NCI-H2029 treated with DMSO at 0.1 percent for 48 hours (cell line): ENCODE measurements at places on chromosomes 3 and 15.
A peak's percentile ranks its signal among the peaks of the same experiment; 100 is the strongest.

- no peak for DNase-seq
These were observed 691.5 kb upstream of the CCDC54 start for GRCh38 chr3:106685745-106686144.

DNA sequence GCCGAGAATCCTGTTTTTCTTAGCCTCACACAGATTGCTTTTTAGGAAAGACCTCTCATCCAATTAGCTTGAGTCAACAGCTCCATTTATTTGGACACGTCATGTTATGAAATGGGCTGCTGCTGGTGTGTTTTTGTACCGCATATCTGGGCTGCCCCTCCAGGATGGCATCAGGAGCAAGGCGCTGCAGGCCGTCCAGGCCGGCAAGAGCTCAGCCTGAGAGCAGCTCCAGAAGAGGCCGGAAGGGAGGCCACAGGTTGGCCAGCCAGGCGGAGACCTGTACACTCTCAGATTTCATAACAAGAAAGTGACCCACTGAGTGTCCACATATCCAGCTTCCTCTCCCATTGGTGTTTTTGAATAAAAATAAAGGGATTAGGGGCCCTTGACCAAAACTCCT lies 28.3 kb downstream of the FOXL2NB start:
- no peak for DNase-seq

- no peak for DNase-seq
These were observed 415.8 kb upstream of the GOLIM4 start for GRCh38 chr3:168511428-168512014.

- no peak for DNase-seq
These were observed 30.4 kb upstream of the TM4SF1 start for GRCh38 chr3:149407898-149408297.

DNA sequence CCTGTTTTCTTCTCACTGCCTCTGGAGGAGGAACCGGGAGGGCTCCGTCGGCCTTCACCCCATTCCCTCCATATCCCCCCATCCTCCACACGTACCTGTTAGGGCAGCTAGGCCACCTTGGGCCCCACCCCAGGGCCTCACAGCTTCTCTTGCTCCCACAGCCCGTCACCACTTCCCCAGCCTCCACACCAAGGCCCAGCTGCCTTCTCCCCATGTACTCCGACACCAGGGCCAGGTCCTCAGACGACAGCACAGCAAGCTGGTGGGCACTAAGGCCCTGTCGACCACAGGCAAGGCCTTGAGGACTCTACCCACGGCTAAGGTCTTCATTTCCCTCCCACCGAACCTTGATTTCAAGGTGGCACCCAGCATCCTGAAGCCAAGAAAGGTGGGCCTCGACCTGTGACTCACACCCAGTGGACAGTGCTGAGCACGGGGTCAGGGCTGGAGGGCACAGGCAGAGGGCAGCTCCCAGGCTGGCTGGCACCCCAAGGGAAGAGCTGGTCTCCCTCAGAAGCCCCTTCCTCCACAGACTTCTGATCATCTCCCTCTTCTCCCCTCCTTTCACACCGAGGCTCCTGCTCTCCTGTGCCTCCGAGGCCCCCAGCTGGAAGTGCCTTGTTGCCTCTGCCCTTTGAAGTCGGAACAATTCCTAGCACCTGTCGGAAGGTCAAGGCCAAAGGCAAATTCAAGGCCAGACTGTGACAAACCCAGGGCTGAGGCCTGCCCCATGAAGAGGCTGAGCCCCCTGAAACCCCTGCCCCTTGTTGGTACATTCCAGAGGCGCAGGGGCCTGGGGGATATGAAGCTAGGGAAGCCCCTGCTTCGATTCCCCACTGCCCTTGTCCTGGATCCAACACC lies 9.1 kb downstream of the RPUSD3 start:
- no peak for DNase-seq

GRCh38 chr3:55571913-55572312 lies 84.8 kb upstream of the WNT5A start:
- DNase-seq = peak; percentile 62

GRCh38 chr15:97998307-97999071 lies 38.0 kb downstream of the ARRDC4 start:
- DNase-seq = no peak

- no peak for DNase-seq
These were observed 18.6 kb downstream of the THSD4 start for GRCh38 chr15:71133747-71134472.

- DNase-seq = no peak
These were observed 237.6 kb downstream of the RAP2B start for GRCh38 chr3:153399636-153400035.

DNA sequence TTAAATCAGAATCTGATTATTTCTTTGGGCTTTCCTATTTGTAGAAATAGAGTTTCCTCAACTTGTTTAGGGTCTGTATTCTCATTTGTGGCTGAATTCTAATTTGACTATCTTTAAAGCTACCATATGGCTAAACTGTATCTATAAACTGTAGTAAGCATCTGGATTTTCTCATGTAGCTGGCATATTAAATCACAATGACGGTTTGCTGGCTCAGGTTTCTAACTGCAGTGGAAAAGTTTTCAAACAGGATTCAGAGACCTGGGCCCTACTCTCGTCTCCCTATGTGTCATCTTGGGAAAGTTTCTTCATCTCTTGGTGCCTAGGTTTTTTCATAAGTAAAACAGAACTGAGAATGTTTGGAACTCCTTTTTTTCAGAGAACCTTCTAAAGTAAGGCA lies 68.3 kb downstream of the GALK2 start:
- DNase-seq = no peak

DNA sequence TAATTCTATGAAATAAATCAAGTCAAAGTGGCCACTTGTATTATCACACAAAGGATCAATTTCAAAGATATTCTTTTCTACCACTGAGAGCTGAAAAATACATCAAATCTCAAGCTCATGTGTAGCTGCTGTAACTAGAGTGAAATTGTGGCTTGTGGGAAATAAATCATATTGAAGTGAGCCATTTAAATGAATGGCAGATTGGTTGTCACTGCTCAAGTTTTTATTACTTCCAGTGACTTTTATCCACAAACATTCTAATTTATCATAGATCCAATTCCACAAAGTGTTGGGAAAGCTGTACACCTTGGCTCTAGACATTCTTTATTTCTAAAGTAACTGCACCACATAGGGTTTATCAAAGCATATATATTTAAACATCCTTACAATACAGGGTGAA lies 285.4 kb downstream of the CNTN3 start:
- no peak for DNase-seq

GRCh38 chr3:171777596-171777995 lies 32.7 kb downstream of the PLD1 start:
- no peak for DNase-seq

DNA sequence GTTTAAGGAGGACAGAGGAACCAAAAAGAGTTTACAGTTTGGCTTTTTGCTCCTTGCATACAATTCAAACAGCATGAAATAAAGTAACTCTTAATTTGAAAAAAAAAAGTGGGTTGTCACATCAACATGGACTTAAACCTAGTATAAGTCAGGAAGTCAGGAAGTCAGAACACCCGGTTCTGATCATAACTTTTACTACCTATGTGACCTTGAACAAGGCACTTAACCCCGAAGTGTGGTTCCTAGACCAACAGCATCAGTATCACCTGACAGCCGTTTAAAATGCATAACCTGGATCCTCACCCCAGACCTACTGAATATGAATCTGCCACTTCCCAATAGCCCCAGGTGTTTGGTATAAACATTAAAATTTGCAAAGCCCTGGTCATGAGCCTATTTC lies 18.7 kb downstream of the LYSMD2 start:
- DNase-seq = no peak

DNA sequence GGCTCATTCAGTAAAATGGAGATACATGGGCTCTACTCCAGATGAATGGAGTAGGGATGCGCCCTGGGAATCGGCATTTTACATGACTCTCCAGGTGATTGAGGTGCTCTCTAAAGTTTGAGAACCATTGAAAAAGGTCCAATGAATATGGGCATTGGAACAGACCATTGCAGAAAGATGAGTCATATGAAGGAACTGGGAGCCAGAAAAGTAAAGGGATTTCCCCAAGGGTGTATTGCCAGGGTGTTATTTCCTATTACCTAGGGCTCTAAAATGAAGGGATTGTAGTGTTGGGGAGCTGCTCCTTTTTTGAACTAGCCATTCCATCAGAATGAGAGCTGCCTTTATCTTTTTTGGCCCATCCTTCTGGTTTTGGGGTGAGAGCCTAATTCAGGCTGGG lies 21.7 kb downstream of the CLDN11 start:
- DNase-seq = no peak

- DNase-seq = no peak
These were observed 26.3 kb upstream of the TRIM59 start for GRCh38 chr3:160475884-160476283.

DNA sequence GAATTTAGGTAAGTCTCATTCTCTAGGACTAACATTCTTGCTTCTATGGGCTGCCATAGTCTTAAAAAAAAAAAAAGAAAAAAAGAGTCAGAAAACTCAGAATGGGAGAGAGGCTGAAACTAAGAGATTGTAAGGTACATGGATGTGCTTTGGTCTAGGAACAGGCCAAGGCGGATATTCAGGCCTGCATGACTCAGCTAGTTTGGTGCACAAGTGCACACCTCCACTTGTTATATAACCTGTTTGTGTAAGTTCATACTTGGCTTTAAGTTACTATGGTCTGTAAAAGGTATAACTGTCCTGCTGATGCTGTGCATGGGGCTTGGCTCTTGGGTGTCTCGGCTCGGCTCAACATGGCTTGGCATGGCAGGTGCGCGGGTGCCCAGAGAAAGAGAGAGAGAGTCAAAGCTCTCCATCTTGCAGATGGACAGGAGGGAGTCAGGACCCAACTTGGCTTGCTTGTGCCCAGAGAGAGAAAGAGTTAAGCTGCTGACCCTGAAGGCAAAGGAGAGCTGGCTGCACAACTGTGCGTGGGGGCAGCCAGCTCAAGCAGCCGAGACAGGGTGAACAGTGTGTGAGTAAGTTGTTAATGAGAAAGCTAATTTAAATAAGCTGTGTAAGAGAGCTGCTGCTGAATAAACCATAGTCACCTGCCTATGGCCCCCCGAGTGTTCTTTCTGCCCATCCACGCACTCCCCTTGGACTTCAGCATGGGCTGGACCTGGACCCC lies 31.4 kb upstream of the CHRNB4 start:
- DNase-seq = no peak

DNA sequence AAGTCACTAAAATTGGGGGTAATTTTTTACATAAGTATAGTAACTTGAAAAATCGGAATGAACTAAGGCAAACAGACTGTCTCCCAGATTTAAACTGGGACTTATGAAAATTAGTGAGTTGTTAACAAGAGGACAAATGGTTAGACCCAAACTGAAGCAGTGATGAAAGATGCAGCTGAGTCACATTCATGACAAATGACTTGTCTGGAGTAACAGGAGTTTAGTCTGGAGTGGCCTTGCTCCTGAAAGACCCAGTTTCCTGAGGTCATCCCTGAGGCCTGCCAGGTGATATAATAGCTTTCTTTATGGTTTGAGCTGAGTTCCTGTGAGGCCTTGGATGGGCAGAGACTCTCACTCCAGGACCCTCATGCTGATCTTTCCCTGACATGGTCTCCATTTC lies 9.6 kb upstream of the CTDSPL start:
- no peak for DNase-seq

DNA sequence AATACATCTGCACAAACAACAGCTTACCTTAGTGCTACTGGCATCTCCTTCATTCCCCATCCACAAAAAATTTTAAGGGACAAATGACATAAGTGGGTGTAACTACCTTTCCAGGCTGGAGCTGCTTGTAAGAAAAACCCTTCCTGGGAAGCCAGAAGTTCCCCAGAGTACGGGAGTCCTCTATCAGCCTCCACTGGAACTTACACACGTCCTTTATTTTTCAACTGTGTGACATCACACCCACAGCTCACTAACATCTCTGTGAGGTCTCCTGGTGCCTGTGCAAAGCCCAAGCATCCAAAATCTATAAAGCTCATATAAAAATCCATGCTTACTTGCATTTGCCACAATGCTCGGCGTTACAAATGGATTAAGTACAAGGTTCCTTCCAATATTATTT lies 27.6 kb downstream of the LRIG1 start:
- no peak for DNase-seq

- no peak for DNase-seq
These were observed 7.9 kb downstream of the ATP2B2 start for GRCh38 chr3:10497439-10497838.

DNA sequence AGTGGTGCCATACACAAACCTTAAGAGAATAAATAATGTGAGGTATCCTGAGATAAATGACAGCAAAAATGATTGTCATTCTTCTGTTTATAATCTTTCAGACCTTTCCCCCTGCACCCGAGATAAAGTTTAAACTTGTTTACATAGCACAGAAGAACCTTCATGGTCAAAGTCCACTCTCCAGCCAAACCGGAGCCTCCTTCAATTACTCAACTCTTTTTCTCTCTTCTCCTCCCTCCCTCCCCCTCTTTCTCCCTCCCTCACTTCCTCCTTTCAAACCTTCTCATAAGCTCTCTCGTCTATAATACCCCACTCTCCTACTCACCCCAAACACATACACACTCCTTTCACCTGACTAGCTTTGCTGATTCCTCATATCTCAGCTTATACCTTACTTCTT lies 198.9 kb downstream of the EFHB start:
- no peak for DNase-seq

DNA sequence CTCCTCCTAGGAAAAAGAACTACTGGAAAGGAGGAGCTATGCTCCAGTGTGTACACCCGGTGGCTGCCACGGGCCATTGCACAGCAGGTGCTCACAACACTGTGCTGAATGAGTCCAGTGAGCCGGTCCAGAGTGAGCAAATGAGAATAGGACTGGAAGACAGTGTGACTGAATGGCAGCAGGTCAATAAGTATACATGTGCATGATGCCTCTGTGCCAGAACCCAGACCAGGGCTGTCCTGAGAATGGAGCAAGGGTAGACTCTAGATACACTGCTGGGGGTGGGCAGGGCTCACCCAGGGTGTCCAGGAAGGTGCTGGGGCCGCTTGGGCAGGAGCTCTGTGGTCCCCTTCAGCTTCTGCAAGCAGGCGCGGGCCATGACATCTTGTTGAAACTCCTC lies 8.3 kb downstream of the POLG start:
- peak; percentile 2 for DNase-seq

DNA sequence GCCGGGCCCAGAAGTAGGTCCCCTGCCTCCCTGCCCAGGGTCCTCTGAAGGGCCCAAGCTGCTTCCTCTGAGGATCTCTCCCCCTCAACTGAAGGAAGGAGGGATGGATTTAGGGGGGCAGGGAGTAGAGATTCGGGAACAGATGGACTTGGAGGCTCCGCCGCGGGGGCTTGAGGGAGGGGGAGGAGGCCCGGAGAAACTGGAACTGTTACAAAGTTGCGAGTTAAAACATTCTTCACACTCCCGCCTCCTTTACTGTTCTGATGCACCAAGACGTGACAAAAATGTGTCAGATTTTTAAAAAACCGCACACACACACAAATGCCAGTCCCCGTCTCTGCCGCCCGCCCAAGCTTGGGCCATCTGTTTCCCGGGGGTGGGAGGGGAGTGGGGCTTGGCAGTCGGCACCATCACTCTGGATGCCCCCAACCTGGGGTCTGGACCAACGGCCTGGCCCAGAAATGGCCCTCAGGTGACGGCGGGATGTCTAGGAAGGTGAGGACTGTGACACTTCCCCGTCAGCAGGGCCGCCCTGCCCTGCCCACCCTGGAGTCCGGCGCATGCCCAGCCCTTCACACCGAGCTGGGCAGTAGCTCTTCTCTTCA lies 25.0 kb upstream of the LINGO1 start:
- DNase-seq = no peak

- DNase-seq = no peak
These were observed 56.0 kb upstream of the LINGO1 start for GRCh38 chr15:77688693-77689092.

- DNase-seq = no peak
These were observed 271.3 kb upstream of the TOPAZ1 start for GRCh38 chr3:43970351-43970750.
